NCI-H1436 treated with DMSO at 0.1 percent for 48 hours (cell line): ENCODE measurements at places on chromosomes 12 and 14.

DNA sequence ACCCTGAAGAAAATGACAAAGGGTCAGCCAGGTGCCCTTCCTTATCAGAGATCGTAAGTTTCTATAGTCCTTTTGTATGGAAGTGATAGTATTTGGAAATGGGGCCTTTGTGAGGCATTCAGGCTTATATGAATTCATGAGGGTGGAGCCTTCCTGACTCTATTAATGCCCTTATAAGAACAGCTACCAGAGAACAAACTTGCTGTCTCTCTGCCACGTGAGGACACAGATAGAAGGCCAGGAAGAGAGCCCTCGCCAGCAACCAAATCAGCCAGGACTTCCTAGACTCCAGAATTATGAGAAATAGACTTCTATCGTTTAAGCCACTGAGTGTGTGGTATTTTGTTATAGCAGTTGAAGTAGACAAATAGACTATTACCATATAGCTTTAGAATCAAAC, 36.7 kb downstream of the TRMT5 start:
- DNase-seq, result no peak

DNA sequence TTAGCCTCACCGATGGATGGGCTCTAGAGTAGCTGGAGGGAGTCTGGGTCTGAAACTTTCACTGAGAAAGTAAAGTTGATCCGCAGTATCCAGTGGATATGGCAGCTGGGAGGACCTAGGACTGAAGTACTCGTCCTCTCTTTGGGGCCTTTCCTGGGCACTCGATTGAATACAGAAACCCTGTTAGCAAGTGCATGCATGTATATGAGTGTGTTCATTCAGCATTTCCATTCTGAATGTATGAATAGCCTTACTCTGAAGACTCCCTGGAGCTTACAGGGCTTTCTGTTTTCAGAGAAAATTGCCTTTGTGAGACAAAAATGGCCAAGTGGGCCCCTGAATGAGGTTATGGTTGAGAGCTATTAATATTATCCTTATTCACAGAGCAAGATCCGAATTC, 62.8 kb downstream of the DAD1 start:
- DNase-seq, result no peak

DNA sequence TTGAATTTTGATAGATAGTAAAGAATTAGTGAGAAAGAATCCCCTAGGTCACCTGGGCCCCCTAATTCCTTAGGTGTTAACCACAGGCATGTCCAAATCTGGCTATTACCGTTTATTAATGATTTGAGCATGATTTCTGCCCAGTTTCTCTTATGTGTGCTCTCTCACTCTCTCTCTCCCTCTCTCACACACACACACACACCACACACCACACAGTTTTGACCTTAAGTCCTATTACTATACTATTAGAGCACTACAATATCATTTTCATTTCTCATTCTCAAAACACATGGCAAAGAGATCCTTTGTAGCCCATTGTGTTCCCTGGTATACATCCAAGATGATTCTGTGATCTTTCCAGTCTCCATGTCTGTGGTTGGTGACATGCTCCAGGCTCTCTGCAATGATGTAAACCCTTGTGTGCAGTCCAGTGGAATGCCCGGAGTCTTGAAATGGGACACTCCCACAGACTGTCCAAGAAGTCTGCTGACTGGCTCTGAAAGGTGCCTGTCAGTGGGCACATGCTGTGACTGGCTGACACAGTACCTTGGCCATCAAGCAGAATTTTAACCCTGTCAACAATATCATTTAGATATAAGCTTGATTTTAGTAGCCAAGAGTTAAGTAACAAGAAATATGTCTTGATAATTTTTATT, 96.2 kb downstream of the FIGNL2 start:
- DNase-seq, result no peak

- DNase-seq, result peak; percentile 12
These were observed 900 bp downstream of the C2CD5 start for GRCh38 chr12:22543246-22544037.

- no peak for DNase-seq
These were observed 49.2 kb downstream of the FBXL14 start for GRCh38 chr12:1544996-1545700.

DNA sequence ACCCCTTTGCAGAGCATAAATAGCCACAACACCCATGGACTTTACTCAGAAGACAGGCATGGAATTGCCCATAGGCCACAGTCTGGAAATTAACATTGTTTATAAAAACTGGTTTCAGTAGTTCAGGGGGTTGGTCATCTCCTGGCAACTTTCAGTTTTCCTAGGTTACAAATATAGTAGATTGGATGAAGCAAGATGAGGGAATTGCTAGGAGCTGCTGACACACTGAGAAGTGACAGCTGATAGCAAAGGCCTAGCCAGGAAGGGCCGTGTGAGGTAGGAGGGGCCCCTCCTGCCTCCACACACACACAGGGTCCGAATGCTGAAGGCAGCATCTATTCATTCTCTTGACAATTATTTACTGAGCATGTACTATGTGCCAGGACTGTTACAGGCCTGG, 8.3 kb downstream of the GALNT16 start:
- DNase-seq, result no peak

DNA sequence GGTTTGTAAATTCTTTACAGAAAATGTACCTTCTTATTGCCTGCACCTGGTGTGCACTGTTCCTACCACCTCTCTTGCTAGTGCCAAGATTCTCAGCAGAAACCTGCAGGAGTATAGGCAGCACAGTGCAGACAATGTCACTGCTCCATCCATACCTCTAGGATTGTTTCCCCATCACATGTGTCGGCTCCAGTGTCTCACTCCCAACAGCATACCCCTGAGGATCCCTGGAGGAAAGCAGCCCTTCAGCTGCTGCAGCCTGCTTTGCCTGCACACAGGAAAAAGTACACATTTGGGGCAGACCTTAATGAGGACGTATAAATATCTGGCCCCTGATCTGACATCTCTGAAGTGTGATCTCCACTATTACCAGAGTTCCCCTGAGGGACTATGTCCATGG, 235.5 kb downstream of the MDGA2 start:
- DNase-seq, result no peak

GRCh38 chr14:90715993-90716392, 100.2 kb downstream of the TTC7B start:
- no peak for DNase-seq

DNA sequence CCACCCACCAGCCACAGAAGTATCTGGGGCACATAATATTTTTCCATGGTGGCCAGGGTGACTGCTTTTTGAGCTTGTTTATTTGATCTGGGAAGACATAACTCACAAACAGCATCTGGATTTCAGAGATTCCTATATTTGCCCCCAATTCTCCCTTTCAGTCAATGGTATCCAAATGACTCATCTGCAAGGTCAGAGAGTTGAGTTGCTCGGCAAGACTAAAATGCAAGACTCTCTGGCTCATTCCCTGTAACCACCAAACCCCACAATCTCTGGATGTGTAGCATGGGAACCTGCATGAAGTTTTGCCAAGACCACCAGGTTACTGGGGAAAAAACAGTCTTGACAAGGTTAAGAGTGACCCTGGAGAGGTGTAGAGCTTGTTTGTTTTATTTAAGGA, 174.9 kb upstream of the FAR2 start:
- DNase-seq, result no peak

DNA sequence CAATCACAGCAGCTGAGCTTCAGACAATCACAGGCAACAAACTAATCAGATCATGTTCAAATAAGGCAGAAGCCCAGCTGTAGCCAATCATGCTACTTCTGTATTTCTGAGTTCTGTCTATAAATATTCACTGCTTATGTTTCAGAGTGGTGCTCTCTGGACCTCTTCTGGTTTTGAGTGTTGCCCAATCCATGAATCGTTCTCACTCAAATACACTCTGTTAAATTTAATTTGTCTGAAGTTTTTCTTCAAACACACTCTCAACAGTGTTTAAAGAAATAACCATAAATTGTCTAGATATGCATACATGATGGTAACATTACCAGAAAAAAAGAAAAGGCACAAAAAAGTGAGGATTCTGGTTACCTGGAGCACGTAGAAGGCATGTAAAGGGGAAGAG, 77.9 kb upstream of the BBS10 start:
- no peak for DNase-seq

DNA sequence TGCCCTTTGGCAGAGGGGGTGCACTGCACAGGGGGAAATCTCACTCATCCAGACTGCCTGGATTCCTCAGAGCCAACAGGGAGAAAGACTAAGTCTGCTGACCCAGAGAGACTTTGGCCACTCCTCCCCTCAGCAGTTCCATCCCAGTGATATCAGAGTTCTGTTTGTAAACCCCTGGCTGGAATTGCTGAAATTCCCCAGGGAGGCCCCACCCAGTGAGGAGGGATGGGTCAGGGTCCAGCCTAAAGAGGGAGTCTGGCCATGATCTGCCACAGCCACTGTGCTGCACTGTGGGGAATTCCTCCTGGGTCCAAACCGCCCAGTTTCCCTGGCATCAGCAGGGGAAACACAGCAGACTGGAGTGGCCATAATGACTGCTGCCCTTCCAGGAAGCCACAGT, 54.9 kb upstream of the USP15 start:
- DNase-seq, result no peak

DNA sequence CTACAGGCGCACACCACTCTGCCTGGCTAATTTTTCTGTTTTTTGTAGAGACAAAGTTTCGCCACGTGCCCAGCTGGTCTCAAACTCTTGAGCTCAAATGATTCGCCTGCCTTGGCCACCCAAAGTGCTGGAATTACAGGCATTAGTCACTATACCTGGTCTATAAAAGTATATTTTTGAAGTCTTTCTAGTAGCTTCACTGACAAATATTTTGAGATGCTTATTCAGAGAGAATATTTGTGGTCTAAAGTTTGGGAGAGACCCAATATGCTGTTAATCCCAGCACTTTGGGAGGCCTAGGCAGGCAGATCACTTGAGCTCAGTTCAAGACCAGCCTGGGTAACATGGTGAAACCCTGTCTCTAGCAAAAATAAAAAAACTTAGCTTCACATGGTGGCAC, 22.0 kb upstream of the PPP1R12A start:
- DNase-seq, result no peak

DNA sequence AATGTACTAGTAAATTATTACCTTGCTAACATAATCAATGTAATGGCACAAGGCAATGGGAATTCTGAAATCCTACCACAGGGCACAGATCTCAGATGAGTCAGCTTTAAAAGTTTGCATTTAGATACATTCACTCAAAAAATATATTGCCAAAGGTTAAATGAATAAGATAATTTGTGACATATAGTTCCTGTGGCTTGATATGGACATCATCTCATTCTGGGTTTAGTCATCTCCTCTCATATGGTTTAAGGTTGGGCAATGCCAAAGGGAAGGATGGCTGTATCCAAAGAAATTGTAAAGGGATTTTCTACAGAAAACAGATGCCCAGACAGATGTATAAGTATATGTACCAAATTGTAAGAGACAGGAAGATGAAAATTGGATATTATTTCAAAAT, 1065.0 kb downstream of the LRFN5 start:
- DNase-seq, result no peak

DNA sequence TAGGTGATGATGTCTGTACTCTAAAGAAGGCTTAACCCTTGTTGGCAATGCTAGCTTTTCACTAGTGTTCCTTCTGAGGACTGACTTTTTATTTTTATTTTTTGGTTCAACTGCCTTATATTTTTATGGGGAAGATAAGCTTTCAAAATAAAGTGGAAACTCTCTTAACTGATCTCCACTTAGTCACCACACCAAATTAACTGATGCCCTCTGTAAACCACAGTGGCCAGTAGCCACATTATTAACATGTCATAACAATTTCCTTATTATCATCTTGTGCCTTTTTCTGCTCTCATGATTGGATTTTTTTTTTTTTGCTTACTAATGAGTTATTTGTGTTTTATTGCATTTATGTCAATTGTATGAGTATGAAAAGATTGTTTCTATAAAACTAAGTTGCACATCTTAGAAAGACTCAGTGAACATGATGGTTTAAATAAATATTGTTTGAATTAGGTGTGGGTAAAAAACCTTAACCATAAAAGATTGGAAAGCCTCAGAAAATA, 56.9 kb downstream of the SCFD1 start:
- DNase-seq, result no peak

GRCh38 chr14:60151715-60152114, 13.5 kb downstream of the DHRS7 start:
- DNase-seq, result no peak

DNA sequence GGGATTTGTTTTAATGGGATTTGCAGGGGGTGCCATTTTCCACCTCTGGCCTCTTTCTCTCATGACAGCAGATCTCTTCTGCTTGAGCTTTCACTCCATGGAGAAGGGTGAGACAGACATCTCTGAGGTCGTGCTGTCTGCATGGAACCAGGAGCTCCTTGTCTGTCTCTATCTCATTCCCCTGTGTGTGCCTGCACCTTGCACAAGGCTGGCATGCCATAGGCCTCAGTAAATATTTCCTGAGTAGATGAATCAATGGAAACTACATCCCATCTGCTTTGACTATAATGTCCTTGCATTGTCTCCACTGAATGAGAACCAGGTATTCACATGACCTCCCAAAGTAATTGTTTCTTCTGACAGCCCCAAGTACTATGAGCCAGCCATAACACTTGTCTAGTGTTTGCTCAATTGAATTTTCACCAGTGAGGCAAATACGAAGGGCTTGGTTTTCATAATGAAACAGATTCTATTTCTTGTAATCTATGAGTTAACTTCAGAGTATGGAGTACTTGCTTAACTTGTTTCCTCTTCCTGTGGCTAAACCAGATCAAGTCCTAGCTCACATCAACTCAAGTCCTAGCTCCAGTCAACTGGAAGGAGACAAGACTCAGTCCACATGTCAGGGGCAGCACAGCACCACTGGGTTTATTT, 32.3 kb downstream of the KCNK13 start:
- no peak for DNase-seq

GRCh38 chr12:66776974-66777373, 98.1 kb upstream of the GRIP1 start:
- no peak for DNase-seq

DNA sequence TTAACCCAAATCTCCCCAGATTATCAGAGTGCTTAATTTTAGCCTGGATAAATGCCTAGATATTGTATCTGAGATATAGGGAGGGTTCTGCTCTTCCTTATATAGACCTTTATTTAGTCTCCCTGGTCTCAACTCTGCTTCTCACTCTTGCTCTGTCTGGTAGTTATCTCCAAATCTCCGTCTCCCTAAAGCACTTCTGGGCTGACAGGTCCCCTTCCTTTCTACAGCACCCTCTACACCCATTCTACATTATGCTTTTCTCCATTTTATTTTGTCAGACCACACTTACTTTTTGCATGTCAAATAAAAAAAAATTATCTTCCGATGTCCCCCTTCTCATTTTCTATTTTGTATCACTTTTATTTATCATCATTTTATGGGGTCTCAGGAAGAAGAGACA, 2.0 kb upstream of the ERC1 start:
- no peak for DNase-seq

- no peak for DNase-seq
These were observed 4.4 kb upstream of the PDE6H start for GRCh38 chr12:14968478-14968877.

GRCh38 chr14:57153286-57153685, 115.4 kb downstream of the EXOC5 start:
- no peak for DNase-seq

- DNase-seq, result no peak
These were observed 53.7 kb downstream of the MON2 start for GRCh38 chr12:62520361-62520760.
